Activated T-helper 9 cell treated with anti-CD3 and anti-CD28 coated beads, Interleukin-2, amount 50 U/mL, for 16 hours (primary cell): ENCODE measurements at places on chromosomes 4 and X.

GRCh38 chrX:39693298-39693697 is 404.5 kb downstream of the BCOR start:
- no peak for DNase-seq

- peak; percentile 42 for DNase-seq
Measured at GRCh38 chrX:107678957-107679740, 50.8 kb downstream of the PRPS1 start.

- DNase-seq: no peak
Measured at GRCh38 chr4:99403380-99404184, 31.6 kb downstream of the ADH7 start.

DNA sequence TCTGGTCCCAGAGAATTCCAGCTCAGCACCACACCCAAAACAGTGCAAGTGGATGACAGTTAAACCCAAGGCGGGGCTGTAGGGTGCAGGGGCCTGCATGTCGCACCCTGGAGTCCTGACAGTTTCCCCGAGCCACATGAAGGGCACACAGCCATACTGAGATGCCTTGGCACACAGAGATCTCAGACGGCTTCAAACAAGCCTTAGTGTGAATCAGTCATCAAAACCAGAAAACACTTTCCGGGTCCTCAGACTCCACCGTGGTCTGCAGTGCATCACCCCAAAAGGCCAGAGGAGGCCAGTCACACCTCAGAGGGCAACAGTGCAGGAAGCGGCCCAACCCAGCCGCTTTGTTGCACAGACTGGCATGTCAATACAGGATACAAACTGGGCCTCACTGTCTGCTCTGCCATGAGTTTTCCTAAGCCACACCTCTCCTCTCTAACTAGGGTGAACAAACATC is 64.6 kb upstream of the ENPP6 start:
- no peak for DNase-seq

- DNase-seq: no peak
Measured at GRCh38 chr4:14917298-14917633, 85.0 kb upstream of the CPEB2 start.

GRCh38 chrX:102129473-102129872 is 4.0 kb downstream of the TCEAL2 start:
- DNase-seq: no peak

DNA sequence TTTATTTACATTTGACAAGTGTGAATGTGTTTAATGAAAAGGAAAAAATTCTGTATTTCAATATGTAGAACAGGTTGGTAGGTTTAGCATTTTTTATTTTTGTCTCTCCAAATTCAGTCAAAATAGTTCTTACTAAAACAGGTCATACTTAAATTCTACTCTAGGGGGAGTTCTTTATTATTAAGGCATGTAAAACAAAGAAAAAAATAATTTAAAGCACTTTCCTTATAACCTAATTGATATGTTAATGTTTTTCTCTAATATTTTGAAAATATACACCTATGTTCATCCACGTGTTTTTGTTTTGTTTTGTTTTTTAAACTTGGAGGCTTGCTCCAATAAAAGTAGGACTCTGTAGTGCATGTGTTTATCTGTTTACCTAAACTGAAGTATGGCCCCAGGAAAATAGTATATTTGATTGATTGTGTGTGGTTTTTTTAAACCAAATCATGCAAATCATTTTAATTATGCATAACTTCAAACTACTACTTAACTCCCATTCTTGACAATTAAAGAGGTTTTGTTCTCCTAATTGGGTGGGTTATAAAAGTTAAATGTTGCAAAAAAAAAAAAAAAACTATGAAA is 562.7 kb downstream of the RPA4 start:
- no peak for DNase-seq

DNA sequence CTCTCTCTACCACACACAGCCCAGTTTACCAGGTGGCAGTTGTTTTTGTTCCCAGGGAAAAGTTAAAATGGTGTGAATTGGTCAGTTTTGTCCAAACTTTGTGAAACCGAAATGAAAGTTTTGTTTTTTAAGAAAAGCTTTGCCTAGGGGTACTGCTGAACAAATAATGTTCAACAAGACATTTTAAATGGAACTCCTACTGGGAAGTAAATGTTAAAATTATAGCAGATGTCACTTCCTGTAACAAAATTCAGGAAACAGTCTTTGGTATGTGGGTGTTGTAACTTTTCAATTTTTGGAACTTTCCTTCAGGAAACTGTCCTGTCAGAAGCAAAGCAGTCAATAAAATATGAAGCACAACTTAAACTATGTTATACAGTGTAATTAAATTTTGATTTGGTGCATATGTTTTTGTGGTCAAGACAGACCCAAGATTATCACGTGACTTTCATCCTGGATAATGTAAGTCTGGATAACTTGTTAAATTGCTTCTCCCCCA is 79.5 kb downstream of the AFF1 start:
- DNase-seq: no peak

DNA sequence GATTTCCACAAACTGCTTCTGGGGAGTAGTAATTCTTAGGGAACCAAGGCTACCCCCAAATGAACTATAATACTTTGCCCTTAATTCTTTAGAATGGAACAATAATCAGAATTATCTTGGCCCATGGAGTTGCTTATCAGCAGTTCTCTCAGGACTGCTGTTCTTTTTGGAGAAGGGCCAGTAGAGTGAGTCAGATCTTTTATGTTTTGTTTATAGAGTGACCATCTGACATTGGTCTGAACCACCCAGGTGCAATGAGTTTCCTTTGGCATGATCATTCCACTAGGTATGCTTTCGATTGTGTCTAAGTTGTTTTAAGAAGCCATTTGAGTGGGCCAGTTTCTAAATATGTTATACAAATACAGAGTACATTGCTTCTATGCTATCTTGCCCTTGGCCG is 31.8 kb downstream of the PRRG1 start:
- DNase-seq: no peak

- DNase-seq: no peak
Measured at GRCh38 chrX:17038277-17038676, 91.8 kb downstream of the REPS2 start.

- DNase-seq: no peak
Measured at GRCh38 chrX:95505721-95506120, 1178.9 kb upstream of the DIAPH2 start.

DNA sequence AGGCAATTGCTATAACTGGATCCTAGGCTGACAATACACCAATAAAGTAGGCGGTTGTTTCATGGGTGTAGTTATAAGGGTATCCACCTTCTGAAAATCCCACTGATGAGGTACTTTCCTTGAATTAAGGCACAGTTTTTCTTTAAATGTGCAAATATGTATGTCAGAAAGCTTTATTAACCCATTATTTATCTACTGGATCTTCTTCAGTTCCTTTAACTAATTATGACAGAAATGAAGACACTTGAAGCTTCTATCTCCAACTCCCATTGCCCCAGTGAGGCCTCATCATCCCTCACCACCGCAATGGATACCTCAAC is 159.6 kb upstream of the KLF3 start:
- DNase-seq: no peak

DNA sequence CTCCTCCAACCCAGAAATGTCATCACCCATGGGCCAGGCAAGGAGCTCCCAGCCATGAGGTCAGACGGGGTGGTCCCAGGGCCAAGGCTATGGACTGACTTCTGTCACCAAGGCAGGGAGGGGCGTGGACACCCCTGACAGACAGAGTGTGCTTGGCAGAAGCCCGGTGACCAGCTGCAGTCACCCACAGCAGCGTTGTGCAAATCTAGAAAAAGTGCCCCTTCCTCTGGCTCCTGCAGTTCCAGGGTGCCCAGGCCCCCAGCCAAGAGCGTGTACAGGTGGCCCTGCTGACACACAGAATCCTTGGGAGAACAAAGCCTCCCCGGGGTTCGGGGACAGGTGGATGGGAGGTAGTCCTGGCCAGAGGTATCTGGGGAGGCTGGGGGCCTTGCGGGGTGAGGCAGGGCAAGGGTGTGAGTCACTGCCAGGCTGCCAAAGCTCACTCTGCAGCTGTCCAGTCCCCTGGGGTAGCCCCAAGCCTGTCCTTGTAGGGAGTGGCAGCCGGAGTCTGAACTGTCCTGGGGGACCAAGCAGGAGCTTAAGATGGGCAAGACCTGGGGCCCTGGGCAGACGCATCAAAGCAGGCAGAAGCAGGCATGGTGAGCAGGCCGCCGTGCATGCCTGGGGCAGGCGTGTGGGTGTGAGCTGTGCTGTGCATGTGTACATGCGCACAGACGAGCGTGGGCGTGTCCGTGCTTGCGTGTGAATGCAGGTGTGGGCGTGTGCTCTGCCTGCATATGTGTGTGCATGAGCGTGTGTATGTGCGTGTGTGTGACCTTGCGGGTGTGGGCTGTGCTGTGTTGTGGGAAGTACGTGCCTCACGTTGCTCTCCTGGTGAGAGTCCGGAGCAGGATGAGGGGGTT is 3.3 kb downstream of the MYL5 start:
- DNase-seq: no peak

DNA sequence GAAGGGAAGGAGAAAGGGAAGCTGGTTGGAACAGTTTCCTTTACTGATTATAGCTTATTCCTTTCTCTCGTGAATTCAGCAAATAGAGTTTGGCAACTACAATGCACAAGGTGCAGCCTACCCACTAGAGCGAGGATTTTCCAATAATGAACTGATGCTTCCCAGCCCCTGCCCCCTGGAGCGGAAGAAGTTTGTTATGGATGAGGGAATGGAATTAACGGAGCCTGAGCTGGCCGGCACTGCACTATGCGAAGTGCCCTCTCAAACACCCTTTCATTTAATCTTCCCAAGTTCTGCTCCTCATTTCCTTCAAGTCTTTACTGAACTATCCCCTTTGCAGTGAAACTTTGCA is 42.5 kb upstream of the CBR4 start:
- DNase-seq: no peak

- no peak for DNase-seq
Measured at GRCh38 chr4:8050555-8051206, 107.9 kb downstream of the ABLIM2 start.

DNA sequence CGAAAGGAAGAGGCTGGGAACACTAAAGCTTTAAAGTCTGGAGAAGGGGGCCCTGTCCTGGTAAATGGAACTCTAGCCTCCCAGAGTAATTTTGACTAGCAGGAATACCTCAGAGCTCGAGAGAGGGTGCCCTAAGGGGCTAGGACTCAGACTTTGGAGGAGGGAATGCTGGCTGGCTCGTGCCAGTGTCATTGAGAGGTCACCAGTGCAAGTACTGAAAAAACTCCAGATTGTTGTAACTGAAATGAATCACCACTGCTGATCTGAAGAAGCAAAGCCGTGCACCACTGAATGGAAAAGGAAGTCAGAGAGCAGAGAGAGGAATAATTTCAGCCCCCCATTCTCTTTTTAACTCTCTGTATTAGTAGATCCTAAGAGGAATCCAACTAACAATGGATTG is 690.2 kb downstream of the FAT4 start:
- no peak for DNase-seq

GRCh38 chrX:142249721-142250120 is 44.6 kb upstream of the MAGEC2 start:
- no peak for DNase-seq

DNA sequence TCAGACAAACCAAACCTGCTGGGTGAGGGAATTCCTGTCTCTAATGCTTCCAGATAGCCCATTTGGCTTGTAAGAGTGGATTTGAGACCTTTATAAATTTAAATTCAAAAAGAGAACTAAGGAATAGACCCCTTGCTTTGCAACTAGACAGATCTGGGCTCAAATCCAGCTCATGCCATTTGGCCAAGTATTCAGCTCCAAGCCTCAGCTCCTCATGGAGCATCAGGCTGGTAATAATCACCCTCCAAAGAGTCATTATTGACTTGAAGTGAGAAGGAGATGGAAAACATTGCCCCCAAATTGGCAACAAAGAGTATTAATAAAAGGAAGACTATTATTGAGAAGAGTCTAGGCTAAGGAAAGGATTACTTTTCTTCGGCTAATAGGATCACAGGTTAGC is 134.7 kb downstream of the PDE5A start:
- DNase-seq: no peak

DNA sequence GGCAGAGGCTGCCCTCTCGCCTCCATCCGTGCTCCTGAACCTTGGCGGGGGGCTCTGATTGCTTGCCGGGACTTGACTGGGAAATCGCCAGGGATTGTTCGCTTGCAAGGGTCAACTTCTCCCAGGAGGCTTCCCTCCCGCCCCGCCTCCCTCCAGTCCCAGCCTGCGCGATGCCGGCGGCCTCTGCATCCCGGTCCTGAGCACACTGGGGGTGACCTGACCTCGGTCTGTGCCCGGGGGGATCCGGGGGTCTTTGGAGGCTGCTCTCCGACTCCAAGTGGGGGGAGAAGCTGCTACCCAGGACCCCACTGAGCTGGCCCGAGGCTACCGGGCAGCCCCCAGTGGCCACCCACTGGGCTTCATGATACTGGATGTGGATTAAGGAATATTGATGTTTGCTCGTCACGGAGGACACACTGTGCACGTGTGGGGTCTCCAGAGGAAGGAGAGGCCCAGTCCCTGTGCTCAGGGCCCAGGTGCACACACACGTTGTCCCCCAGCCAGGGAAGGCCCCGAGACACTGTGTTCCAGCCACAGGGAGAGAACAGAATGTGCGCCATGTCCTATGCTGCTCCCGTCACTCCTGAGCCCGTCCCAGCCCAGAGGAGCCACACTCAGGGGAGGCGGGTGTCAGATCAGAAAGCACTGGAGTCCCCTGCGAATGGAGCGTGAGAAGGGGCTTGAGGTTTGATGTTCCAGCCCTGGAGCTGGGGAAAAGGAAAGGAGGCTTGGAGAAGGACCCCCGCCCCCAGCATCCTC is 55.9 kb upstream of the NKX1-1 start:
- DNase-seq: no peak

- no peak for DNase-seq
Measured at GRCh38 chrX:88135735-88136134, 611.3 kb upstream of the CPXCR1 start.

GRCh38 chr4:2831611-2832308 is 11.9 kb upstream of the ADD1 start:
- DNase-seq: no peak

GRCh38 chr4:35925806-35926205 is 318.5 kb downstream of the ARAP2 start:
- DNase-seq: no peak
